ENCODE measurements at places on chromosomes 1 and 21.

DNA sequence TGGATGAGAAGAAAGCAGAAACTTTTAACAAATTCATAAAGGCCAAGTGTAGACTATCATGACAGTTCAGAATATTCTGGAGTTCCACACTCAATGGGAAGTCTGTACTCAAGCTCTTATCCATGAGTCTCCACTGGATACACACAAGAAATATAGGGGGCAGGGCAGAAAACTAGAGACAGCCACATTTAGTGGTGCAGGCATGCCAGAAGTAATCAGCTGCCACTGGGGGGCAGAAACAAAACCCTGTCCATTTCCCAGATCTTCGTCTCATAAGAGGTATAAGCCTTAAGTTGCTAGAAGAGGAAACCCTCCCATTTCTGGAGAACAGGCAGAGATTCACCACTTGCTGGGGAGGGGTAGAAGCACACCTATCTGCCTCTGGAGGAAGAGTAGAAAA is 166.8 kb upstream of the GALNT2 start:
- no peaks in the 10 kb centered on the region for H3K36me3 ChIP-seq
- no peaks in the 10 kb centered on the region for H3K27me3 ChIP-seq
- DNase-seq, result no peak
- H3K4me1 ChIP-seq, result no peaks in the 10 kb centered on the region

DNA sequence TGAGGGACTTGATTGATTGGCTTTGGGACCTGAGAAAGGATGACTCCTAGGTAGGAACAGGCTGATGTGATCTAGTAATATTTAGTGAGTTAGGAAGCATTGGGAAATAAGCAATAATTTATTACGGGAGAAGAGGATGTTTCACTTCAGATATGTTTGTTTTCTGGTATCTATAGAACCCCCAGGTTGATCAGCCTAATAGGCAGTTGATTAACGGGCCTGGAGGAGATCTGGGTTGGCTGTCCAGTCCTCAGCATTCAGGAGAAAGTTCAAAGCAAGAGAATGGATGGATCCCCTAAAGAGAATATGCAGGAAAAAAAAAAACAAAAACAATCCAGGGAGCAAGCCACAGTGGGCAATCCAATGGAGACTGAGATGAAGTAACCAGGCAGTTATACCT is 48.2 kb upstream of the AKT3 start:
- no peaks in the 10 kb centered on the region for H3K27me3 ChIP-seq
- no peak overlapping the region for H3K27ac ChIP-seq
- H3K4me3 ChIP-seq, result no peak overlapping the region

- no peaks in the 10 kb centered on the region for H3K27me3 ChIP-seq
- no peak overlapping the region for H3K27ac ChIP-seq
- H3K4me1 ChIP-seq, result no peaks in the 10 kb centered on the region
- no peak for DNase-seq
Observed at GRCh38 chr1:111911776-111912515, 77.5 kb downstream of the KCND3 start.

DNA sequence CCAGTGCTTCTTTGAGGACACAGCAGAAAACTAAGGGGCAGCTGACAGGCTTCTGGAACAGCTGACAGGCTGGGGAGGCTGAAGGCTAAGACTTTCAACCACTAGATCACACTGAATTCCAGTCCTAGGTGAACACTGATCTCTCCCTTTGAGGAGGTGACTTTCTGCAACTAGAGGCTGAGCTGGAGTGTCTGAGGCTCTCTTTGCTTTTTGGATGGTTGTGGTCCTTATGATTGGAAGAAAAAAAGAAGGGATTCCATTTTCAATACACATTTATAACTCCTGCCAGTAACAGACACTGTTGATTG is 1.4 kb downstream of the IL6R start:
- H3K27ac ChIP-seq, result peak overlapping the region; percentile 89
- H3K4me1 ChIP-seq, result peaks cover 30% of the 10 kb centered on the region
- H3K36me3 ChIP-seq, result no peaks in the 10 kb centered on the region
- H3K27me3 ChIP-seq, result no peaks in the 10 kb centered on the region

DNA sequence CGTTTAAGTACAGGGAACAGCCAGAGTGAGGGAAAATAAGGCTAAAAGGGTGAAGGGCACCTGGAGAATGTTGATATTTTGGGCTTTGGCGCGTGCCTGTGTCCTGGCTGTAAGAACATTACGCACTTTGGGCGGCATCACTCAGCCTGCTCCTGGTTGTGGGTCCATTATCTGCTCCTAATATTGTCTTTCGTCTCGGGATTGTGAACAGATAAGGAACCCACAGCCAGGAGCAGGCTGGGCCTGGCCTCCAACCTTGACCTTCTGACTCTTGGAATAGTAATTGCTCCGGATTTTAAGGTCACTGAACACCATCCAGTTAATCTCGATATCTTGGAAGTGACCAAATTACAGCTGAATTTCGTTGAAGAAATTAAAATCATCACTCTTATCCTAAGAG is 61.9 kb downstream of the TCP10L start:
- no peaks in the 10 kb centered on the region for H3K4me1 ChIP-seq
- H3K4me3 ChIP-seq, result no peak overlapping the region
- DNase-seq, result no peak
- H3K27me3 ChIP-seq, result no peaks in the 10 kb centered on the region
- no peaks in the 10 kb centered on the region for H3K36me3 ChIP-seq
